ENCODE measurements at places on chromosomes 4 and X. TPM values are rescaled to one million over a fixed set of nuclear protein-coding genes. Genes with fewer than 3 reads are reported as not detected.

GRCh38 chr4:128574706-128575105 is 234.8 kb upstream of the JADE1 start:
- DNase-seq, result peak; percentile 73

Gene CCSER1
- polyA plus RNA-seq, result not detected

DNA sequence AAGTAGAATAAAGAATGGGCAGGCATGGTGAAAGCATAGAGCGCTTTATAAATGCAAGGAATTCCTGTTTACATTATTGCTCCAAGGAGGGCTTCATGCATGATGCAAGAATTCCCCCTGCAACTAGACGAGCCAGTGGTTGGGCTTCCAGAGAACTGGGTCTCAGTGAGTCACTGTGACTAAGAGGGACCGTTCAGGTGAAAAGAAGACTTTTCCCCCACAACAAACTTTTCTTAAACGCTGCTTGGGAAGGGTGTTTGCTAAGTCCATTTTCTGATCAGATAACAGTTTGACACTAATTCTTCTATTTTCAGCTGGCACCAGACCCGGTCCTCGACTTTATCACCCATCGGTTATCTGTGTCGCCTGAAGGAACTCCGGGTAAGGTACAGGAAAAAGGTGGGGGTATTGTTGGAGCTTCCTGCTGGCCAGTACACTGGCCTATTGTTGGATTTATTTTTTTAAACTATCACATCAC is 40.1 kb downstream of the LDB2 start:
- DNase-seq, result no peak

DNA sequence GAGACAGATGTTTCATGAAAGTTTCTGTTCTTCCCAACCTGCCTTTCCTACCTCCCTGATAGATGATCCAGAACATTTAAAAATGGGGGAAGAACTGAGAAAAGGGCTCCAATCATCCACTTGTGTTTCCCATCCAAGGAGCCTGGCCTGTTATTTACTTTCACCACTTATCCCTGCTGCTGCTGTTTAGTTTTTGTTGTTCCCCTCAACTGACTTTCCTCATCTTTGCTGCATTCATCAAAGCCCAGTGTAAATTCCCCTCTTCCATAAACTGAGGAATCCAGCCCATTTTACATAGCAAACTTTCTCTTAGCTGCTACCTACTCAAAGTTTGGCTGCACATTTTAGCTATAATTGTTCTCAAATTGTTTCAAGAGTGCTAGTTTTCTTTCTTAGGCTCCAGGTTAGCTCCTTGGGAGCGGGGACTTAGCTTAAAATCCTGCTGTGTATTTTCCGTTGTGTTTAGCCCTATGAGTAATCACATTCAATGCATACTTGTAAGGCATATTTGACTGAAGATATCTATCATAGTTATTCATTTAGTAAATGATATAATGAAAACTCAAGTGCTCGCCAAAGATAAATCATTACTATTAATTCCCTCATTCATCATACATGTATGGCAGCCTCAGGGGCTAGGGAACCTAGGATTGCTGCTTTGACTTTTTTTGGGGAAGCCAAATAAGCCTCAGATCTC is 1.4 kb upstream of the PTPN13 start:
- no peak for DNase-seq

DNA sequence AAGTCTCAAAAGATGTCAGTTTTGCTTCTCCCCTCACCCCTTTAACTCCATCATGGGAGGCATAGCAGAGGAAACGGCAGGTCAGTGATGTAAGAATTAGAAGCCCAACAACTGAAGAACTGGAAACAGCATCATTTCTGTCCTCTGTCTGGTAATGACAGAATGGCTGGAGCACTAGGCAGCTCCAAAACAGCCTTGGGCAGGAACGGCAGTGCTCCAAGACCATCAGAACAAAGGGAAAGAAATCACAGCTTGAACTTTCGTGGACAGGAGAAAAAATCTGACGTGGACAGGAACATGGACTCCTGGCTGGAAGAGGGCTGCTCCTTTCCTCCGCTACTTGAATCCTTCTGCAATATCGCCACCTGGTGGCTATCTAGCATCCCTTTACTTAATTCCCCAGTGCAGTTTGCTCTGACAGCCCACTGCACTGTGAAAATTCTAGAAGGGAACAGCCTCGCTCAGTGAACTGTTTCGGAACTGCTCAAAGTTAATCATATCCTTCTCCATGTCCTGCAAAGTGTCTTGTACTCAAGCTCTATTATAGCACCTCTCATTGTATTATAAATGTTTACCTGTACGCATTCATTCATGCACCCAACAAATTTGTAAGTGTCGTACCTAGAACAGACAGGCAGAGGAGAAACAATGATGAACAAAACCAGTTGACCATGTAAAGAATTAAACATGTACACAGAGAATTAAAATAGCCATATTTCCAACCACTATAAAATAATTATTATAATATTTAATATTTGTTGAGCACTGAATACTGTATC is 20.4 kb downstream of the SLC25A53 start:
- peak; percentile 48 for DNase-seq

Gene TCP11X2
- polyA plus RNA-seq, result not detected

DNA sequence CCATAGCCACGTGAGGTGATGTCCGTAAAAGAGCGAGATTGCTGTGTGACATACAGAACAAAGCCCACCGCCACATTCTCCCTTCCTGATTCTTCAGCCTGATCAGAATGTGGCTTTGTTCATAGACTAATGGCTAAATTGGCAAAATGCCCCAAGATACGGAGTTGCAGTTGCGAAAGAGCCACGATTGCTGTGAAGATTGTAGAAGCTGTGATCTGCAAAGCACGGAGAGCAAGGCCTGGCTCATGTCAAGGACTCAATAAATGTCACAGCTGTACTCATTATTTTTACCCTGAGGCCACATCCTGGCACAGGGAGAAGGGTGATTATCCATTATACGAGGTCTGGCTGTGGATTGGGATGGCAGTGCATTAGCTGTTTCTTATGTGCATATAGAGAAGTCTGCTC is 34.2 kb downstream of the ARSD start:
- no peak for DNase-seq

- no peak for DNase-seq
Observed at GRCh38 chr4:186202490-186203140, 11.2 kb downstream of the CYP4V2 start.

Data from CD4-positive, CD25-positive, alpha-beta regulatory T cell (primary cell).